KG1 (cell line): ENCODE measurements at places on chromosomes 6 and 20.
A peak's percentile ranks its signal among the peaks of the same experiment; 100 is the strongest.

- no peak for DNase-seq
Observed at GRCh38 chr6:166436195-166437139, 53.7 kb upstream of the MPC1 start.

GRCh38 chr6:72746276-72746675, 124.4 kb downstream of the KCNQ5 start:
- DNase-seq, result no peak

DNA sequence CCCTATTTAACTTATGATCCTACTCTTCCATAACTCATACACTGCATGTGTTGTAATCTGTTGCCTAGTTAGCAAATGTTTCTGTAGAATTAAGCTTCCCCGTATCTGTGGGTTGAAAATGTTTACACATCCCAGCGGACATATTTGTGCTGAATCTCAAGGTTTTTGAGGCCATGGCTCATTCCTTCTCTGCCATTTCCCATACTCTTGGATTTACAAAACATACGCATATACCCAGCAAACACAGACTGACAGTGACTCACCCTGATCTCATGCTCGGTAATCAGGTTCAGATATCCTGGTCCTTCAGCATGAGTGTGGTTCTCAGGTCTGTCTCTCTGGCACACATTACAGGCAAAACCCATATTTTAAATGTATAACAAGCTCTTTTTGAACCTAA, 58.7 kb downstream of the AGPAT4 start:
- no peak for DNase-seq

- DNase-seq, result no peak
Observed at GRCh38 chr6:11888727-11889126, 110.1 kb upstream of the ADTRP start.

GRCh38 chr6:149895833-149896271, 2.1 kb downstream of the RAET1E start:
- DNase-seq, result peak; percentile 58

DNA sequence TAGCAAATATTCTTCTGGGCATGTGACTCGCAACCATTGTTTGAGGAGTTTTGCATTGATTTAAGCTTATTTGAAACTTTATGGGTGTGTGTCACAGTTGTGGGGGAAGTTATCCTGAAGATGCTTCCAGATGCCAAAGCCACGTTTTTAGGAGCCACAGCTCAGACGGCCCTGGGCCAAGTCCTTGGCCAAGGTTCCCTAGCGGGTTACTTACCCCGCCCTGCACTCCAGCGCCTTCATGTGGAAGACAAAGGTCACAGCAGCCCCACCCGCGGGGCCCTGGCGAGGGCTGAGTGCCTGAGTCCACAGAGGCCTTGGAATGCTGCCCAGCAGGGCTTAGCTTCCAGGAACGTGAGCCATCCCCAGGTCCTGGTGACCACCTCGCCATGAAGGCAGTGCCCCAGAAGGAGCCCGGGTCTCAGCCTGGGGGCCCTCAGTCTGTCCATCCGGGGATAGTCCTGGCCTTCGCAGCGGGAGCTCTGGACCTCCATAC, 308.3 kb downstream of the CDH4 start:
- DNase-seq, result no peak

DNA sequence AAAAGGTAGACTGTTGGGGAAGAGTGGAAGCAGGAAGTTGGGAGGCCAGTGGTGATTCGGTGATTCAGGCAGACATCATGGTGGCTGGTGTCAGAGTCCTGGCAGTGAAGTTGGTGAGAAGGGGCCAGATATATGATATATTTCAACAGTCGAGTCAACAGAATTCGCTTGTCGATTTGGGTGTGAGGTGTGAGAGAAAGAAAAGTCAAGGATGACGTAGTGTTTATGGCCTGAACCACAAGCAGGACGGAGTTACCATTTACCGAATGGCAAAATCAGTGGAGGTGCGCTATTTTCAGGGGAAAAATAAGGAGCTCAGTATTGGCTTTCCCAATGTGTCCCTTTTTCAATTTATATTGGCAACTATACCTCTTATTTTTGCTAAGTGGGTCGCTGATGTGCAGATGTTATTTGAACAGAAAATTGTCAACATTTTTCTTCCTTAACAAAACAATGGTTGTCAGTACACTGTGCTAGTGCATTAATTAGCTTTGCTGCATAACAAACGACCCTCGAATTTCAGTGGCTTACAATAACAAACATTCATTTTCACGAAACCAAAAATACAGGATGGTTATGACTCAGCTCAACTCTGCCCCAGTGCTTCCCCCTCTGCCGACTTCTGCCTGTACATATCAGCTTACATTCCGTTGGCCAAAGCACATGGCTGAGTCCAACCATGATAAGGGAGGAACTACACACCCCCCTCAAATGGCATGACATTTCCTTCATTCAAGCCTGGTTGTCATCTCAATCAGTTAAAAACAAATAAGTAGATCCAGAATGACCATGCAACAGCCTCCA, 255.0 kb upstream of the ZFP64 start:
- no peak for DNase-seq

GRCh38 chr20:2005359-2005758, 11.5 kb upstream of the PDYN start:
- DNase-seq, result no peak

- peak; percentile 81 for DNase-seq
Observed at GRCh38 chr6:6654599-6655575, 66.4 kb downstream of the LY86 start.

DNA sequence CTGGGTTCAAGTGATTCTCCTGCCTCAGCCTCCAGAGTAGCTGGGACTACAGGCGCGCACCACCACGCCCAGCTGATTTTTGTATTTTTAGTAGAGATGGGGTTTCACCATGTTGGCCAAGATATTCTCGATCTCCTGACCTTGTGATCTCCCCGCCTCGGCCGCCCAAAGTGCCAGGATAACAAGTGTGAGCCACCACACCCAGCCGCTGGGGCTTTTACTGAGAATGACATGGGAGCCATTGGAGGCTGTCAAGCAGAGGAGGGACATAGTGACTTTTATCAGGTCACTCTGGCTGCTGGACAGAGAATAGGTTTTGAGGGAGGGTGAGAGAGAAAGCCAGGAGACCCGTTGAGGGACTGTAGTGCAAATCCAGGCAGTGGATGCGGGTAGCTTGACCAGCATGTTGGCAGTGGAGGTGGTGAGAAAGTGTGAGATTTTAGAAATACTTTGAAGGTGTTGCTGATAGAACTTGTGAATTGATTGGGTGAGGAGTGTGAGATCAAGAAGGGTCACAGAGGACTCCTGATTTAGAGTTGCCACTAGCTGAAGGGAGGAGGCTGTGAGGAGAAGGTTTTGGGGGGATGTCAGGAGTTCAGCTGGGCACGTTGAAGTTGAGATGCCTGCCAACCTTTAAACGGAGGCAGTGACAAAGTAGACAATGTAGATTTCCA, 14.7 kb downstream of the ZNF341 start:
- no peak for DNase-seq

DNA sequence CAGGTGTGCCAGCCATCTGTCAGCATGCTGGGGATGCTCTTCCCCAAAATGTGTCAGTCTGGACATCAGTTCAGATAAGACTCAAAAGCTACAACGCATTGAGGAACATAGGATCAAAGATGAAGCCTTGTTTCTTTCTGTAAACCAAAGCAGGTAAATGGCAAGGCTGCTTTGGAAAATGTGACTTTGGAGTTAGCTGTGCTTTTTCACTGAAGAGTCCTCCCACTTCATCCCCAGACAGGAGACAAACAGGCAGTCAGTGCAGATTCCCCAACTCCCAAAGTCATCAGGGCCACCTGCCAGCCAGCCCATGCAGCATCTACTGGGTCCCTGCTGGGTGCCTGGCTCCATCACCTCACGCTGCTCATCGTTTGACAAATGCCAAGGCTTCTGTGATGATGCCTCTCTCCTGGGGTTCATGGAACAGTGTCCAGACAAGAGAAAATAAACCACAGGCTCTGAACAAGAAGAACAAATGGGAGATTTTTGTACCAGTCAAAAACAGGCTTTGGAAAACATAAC, 205.0 kb upstream of the BTBD3 start:
- no peak for DNase-seq

- DNase-seq, result no peak
Observed at GRCh38 chr6:100626721-100627120, 162.0 kb upstream of the SIM1 start.

DNA sequence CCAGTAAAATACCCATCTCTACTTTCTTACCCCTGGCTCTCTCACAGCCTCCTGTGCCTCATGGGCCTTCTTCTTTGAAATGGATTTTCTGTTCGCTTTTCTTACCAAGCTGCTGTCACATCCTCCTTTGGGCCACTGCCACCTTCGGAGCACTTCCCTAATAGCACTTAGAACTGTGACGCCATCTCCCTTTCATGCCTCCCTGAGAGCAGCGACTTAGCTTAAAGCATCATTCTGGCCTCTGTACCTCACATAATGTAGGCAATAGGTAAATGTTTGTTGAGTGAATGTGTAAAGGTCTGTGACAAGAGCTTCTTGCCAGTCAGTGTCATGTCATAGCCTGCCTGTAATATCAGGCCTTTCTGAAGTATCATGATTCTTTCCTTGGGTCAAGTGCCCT, 78.8 kb downstream of the ADGRG6 start:
- no peak for DNase-seq

DNA sequence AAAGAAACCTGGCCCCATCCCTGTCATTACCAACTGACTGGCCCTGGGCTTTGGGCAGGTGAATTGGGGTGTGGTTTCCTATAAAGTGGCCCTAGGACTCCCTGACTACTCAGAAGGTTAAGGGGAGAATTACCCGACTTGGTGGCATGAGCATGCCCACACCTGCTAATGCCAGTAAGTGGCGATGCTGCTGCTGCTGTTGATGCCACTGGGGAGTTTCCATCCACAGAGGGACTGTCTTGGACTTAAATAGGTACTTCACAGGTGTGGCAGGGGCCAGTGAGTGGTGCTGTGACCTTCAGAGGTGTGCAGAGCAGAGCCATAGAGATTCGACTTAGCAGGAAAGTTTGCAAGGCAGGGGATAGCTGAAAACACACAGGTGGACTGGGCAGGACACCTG, 32.6 kb upstream of the MDFI start:
- no peak for DNase-seq

- no peak for DNase-seq
Observed at GRCh38 chr20:32184961-32185603, 22.5 kb downstream of the PLAGL2 start.

- DNase-seq, result no peak
Observed at GRCh38 chr6:159577564-159577963, 115.5 kb downstream of the SOD2 start.

GRCh38 chr6:15626878-15627674, 35.8 kb downstream of the DTNBP1 start:
- DNase-seq, result no peak

DNA sequence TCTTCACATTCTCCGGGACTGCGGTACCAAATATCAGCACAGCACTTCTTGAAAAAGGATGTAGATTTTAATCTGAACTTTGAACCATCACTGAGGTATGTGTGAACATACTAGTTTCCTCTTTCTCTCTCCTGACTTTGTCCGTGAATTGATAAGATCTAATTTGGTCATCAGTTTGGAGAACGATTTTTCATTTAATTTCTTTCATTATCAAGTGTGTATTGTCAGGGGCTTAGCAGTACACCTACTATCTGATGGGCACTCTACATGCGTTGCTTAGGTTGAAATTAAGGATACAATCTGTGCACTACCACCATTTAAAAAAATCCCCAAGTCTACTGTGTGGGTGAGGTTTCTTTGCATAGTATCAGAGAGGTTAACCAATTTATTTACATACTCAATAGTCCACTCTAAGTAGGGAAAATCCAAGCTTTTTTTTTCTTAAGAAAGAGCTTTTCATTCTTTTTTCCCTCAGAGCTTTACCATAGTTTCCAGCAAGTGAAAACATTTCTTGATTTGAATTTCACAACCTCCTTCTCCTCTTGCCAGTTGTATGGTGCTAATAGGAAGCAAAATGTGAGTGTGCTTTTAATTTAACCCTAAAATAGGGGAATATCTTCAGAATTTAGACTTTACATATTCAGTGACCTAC, 105.4 kb upstream of the ESR1 start:
- no peak for DNase-seq

DNA sequence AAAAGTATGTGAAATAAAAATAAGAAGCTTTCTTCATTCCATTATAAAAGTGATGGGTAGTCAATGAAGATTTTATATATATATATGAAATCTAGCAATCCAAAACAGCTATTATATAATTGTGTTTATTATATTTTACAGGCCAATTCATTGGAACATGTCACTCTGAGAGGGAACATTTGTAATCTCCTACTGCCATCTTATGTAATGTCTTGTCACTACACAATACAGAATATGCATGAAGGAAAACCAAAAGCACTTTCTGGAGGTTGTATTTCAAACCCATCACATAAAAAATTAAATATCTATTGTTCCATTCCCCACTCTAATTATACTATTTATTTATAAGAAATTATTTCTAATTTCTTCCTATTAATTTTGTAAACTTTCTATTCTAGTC, 31.5 kb upstream of the IRAK1BP1 start:
- no peak for DNase-seq

DNA sequence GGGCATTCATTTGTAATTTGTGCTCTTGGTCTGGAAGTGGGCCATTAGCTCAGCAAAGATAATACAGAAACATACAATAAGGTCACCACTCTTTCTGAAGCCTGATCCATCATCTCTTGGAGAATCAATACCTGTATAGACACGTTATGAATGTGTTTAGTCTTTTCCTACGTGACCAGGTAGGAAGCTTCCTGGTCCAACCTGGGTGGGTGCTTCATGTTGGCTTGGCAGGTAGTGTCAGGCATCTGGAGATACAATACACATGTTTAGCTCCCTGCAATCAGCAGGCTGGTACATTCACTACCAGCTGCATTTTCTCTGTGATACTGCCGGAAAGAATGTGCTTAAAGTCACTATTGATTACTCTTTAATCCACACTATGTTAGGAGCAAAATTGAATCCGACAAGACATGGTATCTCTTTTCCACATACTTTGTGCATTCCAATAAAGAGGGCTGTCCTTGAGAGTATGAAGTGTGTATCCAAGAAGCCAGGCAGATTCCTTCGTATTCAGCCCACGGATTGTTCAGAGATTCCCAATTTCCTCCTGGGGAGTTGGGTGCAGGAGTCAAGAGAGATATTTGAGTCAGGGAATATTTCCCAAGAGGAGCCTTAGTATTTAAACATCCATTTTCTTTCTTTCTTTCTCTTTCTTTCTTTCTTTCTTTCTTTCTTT, 49.9 kb upstream of the RANBP9 start:
- DNase-seq, result no peak

DNA sequence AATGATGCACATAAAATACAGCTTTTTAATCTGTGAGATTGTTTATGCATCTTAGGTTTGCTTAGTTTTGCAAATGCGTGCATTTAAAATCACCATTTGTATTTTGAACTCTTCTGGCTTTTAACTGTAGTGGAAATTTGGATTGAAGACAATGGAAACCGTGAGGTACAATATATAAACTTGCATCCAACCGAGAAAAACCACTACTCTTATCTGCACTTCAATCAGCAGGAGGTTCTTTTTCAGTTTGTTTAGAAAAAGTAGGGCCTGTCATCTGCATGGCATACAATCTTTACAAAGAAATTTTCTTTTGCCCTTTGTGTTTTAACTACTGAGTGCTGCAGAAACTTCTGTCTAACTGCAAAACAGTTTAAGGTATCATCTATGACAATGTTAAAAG, 132.8 kb downstream of the LAMA2 start:
- no peak for DNase-seq

- DNase-seq, result no peak
Observed at GRCh38 chr20:2993250-2993649, 50.2 kb upstream of the GNRH2 start.

- no peak for DNase-seq
Observed at GRCh38 chr20:55273149-55273548, 732.2 kb downstream of the CBLN4 start.
